ENCODE measurements at places on chromosomes 16 and 17.

- DNase-seq: no peak
These were observed 29.6 kb downstream of the NFAT5 start for GRCh38 chr16:69595127-69596036.

DNA sequence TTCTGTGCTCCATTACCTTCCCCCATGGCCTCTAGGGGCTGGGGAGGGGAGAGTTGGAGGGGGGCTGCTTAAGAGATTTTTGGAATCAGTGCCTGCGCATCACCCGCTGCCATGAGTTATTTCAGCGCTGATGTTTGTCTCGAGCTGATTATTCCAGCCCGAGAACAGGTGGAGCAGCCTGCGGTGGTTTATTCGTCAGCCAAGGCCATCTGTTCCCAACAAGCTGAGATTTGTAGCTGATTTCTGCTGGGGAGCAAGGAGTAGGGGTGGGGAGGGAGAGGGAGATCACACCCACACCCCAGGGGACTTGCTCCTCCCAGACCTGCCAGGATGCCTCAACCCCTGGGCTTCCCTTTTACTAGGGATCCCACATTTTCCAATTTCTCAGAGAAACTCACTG lies 23.1 kb downstream of the PIPOX start:
- DNase-seq: peak; percentile 99

DNA sequence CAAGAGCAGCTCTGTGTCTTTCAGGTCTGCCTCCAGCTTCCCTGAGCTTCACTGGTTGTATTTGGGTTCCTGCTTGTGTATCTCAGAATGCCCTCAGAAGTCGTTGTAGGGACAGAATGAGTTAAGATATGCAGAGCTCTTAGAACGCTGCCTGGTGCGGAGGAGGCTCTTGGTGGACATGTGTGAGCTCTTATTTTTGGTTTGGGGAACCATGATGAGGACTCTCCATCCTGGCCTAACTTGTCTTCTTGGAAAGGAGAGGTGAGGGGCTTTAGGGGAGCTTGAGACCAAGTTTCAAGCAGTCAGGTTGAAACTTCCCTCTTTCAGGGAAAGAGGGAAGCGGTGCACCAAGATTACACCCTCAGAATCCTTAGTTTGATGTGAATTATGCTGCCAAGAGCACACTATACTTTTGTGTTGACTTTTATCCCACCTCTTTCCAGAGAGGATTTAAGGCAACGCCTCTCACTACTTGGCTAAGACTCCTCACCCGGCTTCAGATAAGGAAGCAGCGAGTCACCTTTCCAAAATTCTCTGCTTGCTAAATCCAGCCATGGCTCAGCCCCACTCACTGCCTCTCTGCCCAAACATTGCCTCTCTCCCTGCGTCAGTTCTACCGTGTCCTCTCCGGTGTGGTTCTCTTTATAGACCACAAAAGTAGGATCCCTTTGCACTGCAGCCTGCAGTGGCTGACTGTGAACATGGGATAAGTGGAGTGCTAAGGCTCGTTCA lies 12.7 kb downstream of the CDK5RAP3 start:
- no peak for DNase-seq

GRCh38 chr17:38797828-38798227 lies 1.5 kb downstream of the PIP4K2B start:
- DNase-seq: no peak

DNA sequence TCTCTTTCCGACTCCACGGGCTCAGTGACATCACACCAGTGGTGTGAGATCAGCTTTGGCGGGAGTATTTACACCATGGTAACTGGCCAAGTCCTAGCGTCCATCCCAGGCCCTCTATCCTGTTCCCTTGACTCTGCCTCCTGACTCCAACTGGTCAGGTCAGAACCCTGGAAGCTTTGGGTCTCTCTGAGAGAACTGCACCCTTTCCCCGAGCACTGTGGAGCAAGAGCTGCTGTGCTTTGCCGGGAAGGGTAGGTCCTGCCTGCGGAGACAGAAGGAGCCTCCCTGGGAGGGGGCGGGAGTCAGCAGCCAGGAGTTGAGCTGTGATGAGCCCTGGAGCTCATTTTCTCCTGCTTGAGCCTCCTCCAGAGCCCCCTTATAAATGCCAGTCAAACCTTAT lies 212.1 kb upstream of the TNRC6C start:
- no peak for DNase-seq

DNA sequence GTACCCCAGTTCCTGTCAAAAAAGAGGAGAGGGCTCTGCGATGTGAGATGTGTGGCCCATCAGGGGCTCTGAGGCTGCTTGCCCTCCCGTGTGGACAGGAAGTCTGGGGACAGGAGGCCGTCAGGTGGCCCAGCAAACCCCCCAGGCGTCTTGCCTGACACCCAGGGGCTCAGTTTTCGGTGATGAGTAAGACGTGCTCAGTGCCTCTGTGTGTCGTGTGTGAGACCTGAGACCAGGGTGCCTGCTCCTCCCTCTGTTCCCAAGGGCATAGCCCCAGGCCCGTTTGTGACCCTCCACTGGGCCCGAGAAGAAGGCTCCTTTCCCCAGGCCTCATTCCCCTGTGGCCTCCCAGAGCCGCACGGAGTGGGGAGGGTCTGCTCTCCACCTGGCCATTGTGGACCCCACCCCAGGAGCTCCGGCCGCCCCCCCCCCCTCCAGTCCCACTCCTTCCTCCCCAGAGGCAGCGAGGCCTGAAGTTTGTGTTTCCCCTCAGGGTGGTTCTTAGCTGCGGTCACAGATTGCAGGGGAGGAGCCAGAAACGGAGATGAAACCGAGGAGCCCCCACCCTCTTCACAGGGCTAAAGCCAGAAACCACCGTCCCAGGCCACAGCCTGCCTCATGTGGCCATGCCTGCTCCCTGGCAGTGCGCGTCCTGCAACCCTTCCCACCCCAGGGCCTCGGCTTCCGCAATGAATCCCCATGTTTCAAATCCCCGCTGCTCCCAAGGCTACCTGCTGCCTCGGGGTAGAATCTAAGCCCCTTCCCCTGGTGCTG lies 4.9 kb upstream of the ACTG1 start:
- DNase-seq: no peak

DNA sequence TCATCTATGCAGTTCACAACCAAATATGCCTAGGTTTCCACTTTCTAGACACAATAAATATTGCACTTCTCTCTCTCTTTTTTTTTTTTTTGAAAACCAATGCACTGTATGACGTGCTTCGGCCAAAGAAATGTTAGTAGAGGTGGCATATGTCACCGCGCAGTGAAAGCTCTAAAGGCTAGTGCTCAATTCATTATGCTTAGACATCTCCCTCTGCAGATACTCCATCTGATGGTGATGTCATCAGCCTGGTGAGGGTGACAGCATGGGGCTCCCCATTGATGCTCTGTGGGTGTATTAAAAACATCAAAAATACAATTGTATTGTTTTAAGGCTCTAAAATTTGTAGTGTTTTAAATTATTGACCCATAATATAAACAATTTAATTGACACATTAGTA lies 608.8 kb upstream of the C16orf82 start:
- no peak for DNase-seq

DNA sequence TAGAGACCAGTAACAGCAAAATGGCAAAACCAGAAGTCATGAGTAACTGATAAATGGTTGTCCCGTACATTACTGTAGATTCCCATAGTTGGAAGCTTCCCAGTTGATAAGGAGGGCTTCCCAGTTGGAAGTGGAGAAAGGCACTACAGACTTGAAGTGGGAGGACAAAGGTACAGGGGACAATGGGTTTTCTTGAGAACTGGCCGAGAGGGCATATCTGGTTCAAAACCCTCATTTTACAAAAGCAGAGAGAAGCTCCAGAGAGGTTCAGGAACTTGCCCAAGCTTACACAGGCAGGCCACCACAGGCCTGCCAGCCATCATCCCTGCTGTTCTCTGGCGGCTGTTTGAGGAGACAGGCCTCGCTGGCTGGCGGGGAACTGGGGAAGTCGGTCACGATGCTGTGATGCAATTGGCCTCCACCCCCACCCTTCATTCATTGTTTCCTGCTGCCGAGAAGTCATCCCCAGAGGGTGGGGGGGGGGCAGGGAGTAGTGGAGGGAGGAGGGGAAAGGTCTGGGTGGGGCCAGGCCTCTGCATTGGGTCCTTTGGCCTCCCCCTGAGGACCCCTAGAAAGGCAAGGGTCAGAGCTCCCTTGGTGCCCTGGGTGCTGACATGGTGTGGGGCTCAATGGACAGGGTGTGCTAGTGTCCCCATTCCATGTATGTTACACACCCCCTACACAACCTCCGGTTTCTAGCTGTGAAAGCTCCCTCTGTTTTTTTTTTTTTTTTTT lies 3.0 kb downstream of the UBALD2 start:
- no peak for DNase-seq

GRCh38 chr17:33125552-33125950 lies 133.9 kb downstream of the SPACA3 start:
- DNase-seq: no peak

GRCh38 chr16:89017543-89018281 lies 40.7 kb upstream of the CBFA2T3 start:
- DNase-seq: no peak

DNA sequence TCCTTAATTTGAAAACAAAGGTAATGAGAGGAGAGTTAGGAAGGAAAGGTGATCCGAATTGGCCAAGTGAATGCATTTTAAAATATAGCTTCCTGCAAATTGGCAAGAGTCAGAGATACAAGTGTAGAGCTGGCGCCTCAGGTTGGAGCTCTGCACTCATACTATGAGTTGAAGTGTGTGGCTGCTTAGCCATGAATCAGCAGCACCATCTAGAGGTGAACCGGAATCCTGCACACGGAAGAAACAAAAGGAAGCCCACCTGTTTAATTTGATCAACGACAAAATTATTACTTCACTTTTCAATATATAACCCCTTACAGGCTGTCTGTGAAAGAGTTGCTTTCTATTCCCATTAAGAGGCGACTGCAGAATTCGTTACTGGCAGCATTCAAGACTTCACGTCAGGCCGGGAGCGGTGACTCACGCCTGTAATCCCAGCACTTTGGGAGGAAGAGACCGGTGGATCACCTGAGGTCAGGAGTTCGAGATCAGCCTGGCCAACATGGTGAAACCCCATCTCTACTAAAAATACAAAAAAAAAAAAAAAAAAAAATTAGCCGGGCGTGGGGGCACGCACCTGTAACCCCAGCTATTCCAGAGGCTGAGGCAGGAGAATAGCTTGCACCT lies 1253.7 kb upstream of the CDH8 start:
- peak; percentile 12 for DNase-seq

- no peak for DNase-seq
These were observed 209.9 kb downstream of the PRKCB start for GRCh38 chr16:24045641-24046040.

- no peak for DNase-seq
These were observed 20.5 kb downstream of the COG7 start for GRCh38 chr16:23432176-23433128.

GRCh38 chr16:76338472-76338871 lies 61.3 kb downstream of the CNTNAP4 start:
- DNase-seq: no peak

- DNase-seq: no peak
These were observed 7.4 kb downstream of the SLC6A2 start for GRCh38 chr16:55663225-55663624.

DNA sequence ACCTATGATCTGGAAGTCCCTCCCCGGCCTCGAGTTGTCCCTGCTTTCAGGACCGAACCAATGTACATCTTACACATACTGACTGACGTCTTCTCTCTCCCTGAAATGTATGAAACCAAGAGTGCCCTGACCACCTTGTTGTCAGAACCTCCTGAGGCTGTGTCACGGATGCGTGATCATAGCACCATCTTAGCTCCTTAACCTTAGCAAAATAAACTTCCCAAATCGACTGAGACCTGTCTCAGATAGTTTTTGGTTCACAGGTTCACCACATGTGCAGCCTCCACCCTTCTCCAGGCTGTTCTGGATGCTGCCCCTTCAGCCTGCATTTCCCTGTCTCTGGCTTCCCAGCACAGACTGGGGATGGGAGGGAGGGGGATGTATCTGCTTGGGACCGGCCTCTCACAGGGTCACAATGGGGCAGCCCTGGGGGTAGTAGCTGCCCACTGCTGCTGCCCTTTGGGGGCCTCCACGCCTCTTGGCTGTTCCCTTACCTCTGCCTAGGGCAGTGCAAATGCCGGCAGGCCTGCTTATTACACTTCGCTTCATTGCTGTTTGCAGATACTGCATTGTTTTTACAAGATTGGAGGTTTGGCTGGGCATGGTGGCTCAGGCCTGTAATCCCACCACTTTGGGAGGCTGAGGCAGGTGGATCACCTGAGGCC lies 69.8 kb downstream of the NT5M start:
- no peak for DNase-seq
